ENCODE measurements at places on chromosomes 3 and 15.

DNA sequence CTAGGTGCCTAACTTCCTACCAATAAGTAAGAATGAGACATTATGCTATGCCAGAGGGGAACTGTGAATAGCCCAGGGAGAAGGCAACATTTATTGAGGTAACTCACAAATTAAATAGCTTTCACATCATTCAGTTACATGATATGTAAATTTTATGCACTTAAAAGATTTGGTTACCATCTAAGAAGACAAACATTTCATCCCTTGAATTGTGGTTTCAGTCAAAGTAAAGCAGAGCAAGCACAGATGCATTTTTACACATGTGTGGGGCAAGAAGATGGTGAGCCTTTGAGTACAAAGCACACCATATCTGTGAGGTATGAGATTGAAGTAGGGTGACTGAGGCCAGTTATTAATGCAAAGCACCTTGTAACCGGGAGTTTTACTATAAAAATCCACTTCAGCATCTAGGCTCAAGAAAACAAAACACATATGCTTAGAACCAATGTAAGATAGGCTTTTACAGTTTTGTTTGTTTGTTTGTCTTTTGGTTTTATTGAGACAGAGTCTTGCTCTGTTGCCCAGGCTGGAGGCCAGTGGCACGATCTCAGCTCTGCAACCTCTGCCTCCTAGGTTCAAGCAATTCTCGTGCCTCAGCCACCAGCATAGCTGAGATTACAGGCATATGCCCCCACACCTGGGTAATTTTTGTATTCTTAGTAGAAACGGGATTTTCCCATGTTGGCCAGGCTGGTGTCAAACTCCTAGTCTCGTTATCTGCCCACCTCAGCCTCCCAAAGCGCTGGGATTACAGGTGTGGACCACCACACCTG, 3.5 kb downstream of the PLSCR2 start:
- no peak for DNase-seq

DNA sequence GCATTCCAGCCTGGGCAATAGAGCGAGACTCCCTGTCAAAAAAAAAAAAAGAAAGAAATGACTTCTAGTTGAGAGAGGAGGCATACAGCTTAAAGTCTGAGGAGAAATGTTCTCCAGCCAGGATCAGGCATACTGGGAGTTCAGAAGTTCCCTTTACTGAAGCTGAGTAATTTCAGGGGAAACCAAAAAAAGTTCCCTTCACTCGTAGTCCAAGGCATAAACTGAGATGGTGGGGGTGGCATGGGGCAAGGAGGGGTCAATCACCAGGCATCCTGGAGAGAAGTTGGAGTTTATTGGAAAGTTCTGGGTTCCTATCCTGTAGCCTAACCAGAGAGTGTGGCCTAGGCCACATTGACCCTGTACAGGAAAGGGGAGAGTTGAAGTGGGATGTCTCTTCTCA, 5.9 kb downstream of the GPX1 start:
- DNase-seq, result no peak

- DNase-seq, result no peak
Measured at GRCh38 chr3:56573501-56573900, 16.5 kb downstream of the CCDC66 start.

- DNase-seq, result no peak
Measured at GRCh38 chr3:129525341-129525968, 3.0 kb upstream of the RHO start.

DNA sequence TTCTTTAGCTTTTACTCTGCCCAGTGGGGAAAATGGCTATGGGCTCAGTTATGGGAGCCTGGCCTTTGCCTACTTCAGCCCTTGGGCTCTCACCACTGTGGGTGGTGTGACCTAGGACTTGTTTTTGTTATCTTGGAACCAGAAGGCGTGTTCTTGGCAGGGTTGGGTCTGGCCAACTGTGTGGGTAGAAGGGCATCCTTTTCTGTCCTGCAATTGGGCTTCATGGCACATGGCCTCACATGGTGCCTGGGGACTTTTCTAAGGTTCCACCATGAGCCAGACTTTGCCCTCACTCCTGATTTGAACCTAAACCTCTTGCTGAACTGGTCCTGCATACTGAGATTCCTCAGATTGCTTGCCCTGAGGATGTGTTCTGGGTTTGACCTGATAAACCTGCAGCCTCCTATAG, 1.7 kb downstream of the GLYCTK start:
- no peak for DNase-seq

GRCh38 chr3:38829404-38829803, 13.4 kb upstream of the SCN10A start:
- DNase-seq, result no peak

DNA sequence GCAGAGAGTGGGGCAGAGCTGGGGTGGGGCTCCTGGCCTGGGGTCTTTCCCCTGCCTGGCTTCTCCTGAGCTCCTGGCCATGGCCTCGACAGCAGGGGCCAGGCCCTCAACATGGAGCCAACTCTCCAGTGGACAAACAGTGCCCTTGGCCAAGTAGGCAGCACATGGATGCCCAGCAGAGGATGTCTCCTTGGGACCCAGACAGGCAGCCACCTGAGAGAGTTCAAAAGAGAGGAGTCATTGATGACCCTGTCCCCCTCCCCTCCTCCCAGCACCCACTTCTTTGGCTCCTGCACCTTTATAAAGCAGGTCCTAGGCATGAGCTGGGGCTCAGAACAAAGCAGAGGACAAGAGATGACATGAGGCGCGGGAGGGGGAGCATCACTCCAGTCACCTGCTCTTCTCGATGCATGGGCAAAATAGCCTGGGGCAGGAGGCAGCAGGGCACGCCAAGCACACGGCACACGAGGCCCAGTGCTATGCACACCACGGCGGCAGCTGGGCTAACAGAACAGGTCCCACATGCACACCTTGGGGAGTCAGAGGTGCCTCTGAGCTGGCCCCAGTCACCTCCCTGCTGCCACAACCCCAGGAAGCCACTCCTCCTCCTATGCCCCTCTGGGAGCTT, 27.4 kb downstream of the SHISA5 start:
- no peak for DNase-seq

Measured in T-helper 1 cell (primary cell).